ENCODE measurements at places on chromosomes 6 and 20.

DNA sequence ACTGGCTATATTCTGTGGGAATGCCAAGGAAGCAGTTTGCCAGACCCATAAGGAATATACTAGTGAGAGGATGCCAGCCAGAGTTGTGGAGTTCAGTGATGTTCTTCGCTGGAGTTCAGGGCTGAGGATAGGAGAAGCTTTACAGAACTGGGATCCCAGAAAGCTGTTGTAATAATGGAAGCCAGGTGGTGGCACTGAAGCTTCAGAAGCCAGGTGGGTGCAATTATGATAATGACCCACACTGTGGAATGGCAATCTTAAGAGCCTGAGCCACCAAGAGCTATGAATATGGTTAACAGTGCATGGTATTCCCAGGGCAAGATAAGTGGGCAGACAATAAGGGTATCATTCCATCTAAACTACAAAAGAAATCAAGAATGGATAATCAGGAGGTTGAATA is 25.1 kb upstream of the ENPP1 start:
- DNase-seq = peak; percentile 11

DNA sequence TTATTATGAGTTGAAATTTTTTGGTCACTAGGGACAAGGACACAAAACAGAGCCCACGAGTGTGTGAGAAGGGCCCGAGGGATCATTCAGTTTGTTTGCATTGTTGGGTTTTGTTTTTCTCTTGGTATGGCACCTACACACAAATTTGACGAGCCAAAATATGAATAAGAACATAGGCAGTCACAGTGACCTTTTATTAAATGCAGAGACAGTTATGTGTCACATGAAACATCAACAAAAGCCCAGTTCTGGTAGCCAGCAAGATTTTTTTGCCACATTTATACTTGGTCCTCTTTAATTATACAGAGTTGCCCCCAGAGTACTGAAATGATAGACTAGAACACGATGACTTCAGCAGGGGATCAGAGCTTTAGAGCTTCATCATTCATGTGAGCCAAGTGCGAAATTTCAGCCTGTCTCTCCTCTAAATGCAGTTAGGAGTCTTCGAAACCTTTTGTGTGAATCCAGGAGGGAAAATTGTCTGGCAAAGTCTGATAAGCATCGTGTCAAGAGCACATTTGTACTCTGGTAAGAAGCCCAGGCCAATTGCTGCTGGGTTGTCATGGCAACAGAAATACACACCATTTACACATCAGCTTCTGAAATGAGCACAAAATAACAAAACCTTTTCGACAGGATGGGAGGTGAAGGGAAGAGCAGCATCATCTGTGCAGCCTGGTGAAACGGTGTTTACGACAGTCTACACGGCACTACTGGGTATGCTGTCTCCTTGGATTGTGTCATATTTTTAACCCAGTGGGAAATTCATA is 79.2 kb upstream of the RIPOR2 start:
- peak; percentile 87 for DNase-seq

GRCh38 chr20:1197801-1198200 is 5.5 kb upstream of the C20orf202 start:
- DNase-seq = no peak

- DNase-seq = peak; percentile 61
Observed at GRCh38 chr6:142279350-142280180, 22.2 kb upstream of the ADGRG6 start.

DNA sequence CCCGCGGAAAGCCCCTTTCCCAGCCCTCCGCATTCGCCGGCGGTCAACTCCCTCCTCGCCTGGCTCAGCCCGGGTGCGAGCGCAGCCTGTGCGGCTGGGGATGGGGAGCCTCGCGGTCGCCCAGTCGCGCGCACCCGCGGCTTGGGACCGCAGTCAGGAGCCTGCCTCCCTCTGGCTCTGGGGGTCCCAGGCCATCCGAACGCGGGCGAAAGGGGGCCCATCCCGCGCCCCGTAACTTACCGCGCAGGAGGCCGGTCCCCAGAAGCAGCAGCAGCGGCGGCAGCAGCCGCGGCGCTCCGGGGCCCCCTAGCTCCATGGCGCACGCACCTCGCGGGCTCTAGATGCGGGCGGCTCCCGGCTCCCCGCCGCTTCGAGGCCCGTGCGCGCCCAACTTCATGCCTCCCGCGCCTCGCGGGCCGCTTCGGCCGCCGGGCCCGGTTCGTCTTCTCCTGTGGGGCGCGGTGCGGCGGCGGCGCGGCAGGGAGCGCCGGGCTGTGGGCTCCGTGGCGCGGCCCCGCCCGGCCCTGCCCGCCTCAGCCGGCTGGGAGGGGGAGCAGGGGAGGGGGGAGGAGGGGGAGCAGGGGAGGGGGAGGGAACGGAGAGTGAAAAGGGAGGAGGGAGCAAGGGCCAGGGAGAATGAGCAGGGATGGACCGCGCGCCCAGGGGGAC is at the start of gene CHRNA4:
TSS of gene CHRNA4 (minus strand) at position 500 of the 669 bp plus-strand sequence. CDS start at position 316, 184 bp downstream.
- no peak for DNase-seq

GRCh38 chr6:17635568-17635967 is 35.5 kb downstream of the FAM8A1 start:
- peak; percentile 23 for DNase-seq

- DNase-seq = peak; percentile 88
Observed at GRCh38 chr6:30981942-30982772, 1.4 kb upstream of the MUC21 start.
